ENCODE measurements at places on chromosomes 3 and 15.

DNA sequence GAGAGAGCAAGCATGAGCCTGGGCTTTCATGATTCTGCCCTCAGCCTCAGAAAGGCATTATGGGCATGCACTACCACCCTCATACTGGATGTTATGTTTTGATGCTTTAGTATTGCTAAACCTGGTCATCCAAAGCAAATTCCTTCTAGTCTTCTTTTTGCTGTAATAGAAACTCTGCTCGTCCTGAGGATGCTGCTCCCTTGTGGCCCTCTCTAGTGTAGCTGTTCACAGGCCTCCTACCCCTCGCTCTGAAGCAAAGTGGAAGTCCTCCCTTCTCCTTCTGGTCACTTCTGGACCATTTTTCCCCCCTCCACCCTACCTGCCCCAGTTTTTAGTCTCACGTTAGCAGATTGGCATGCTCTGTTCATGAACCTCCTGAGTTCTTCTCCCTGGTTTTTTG, 22.9 kb upstream of the CCNL1 start:
- DNase-seq = peak; percentile 16

- DNase-seq = no peak
These were observed 40.1 kb downstream of the GASK1A start for GRCh38 chr3:43019006-43019809.

- DNase-seq = no peak
These were observed 115.7 kb downstream of the SERPINI1 start for GRCh38 chr3:167851171-167851570.

GRCh38 chr3:151873398-151873797, at the start of gene SUCNR1:
TSS of gene SUCNR1 (plus strand) at chr3:151873643. CDS start at chr3:151879893, 6,250 bp downstream.
- no peak for DNase-seq

- peak; percentile 83 for DNase-seq
These were observed 16.0 kb downstream of the TNK2 start for GRCh38 chr3:195892105-195893043.

- DNase-seq = no peak
These were observed 378.3 kb upstream of the RGMA start for GRCh38 chr15:93467337-93467736.

DNA sequence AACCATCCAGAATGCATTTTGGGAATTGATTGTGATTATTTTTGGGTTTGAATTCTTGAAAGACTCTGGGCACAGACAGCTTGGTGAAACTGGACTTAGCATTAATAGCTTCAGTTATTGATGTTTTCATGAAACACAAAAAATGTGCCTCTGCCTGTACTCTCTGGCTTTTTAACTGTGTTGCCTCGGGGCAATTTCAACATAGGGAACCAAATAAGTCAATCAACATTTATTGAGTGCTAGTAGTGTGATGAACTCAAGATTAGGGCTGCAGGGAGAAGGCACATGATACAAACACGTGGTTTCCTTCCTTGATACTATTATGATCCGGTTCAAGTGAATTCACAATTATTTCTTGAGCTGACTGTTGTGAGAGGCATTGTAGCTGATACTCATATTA, 50.8 kb downstream of the UNC13C start:
- DNase-seq = no peak

GRCh38 chr3:146581080-146581601, 24.0 kb downstream of the PLSCR5 start:
- DNase-seq = no peak

GRCh38 chr3:90055666-90056065, 948.2 kb downstream of the EPHA3 start:
- DNase-seq = peak; percentile 10

GRCh38 chr3:125219261-125219701, 6.7 kb upstream of the SLC12A8 start:
- DNase-seq = no peak
